ENCODE measurements at places on chromosomes 11 and 22.

- no peak for DNase-seq
Observed at GRCh38 chr11:43269254-43269918, 42.4 kb upstream of the API5 start.

- no peak for DNase-seq
Observed at GRCh38 chr11:1807264-1807995, 27.4 kb upstream of the SYT8 start.

DNA sequence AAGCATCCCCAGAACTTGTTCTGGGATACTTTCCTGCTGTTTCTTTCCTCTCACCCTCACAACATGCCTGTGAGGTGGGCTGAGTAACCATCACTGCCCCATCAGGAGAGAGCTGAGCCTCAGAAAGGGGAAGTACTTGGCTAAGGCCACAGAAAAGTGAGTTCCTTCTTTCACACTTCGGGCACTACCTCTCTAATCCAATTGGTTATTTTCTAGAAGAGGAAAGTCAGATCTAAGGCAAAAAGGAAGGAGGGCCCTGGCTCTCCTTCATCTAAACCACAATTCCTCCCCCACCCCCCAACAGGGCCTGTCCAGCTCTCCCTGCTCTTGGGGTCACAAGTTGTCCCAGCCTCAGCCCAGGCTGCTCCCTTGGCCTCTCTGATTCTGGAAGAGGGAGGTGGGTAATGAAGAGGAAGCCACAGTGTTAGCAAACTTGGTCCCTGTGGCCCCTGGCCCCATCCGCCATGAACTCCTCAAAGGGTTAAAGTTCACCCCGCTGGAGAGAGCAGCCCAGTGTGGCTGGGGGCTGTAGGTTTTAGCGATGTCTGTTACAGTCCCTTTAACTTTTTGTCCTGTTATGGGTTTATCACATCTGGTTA lies 34.0 kb downstream of the SLC22A12 start:
- DNase-seq, result no peak

- no peak for DNase-seq
Observed at GRCh38 chr22:41315586-41315985, 14.3 kb downstream of the ZC3H7B start.

DNA sequence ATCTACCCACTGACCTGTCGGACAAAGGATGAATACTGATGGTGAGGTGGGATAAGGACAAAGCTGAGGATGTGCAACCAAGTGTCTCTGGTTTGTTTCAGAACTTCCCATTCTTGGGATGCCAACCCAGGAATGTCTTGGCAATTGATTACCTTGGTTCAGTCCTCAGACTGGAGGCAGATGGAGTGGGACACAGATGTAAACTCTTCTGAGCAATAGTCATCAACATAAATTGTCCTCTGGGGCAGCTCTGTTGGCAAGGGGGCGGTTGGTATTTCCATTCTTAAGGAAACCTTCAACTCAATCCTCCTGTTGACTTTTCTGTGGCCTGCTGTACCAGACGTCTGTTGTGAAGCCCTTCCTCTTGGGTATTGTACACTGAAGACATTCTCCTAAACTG lies 6.8 kb downstream of the ABTB2 start:
- DNase-seq, result no peak

DNA sequence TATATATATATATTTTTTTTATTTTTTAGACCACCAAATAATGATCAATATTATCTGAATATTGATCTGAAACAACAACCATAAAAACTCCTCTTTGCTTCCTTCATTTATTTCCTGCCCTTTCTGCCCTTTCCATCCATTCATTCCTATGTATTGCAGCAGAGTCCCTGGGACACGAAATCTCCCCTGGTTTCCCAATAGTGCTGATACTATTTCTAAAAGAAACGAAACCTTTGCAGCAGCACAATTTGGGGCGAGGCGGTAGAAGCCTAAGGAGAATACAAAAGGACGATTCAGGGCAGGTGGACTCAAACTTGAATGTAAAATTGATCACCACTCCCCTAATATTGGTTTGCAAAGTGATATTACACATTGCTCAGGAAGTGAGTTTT lies 16.9 kb upstream of the AMOTL1 start:
- DNase-seq, result no peak

GRCh38 chr11:83350187-83350586 lies 64.0 kb upstream of the CCDC90B start:
- no peak for DNase-seq

GRCh38 chr11:2911785-2912391 lies 17.3 kb downstream of the PHLDA2 start:
- DNase-seq, result no peak

- DNase-seq, result no peak
Observed at GRCh38 chr11:42576318-42576717, 735.5 kb upstream of the API5 start.

GRCh38 chr22:18058371-18059093 lies 19.3 kb upstream of the PEX26 start:
- DNase-seq, result no peak

DNA sequence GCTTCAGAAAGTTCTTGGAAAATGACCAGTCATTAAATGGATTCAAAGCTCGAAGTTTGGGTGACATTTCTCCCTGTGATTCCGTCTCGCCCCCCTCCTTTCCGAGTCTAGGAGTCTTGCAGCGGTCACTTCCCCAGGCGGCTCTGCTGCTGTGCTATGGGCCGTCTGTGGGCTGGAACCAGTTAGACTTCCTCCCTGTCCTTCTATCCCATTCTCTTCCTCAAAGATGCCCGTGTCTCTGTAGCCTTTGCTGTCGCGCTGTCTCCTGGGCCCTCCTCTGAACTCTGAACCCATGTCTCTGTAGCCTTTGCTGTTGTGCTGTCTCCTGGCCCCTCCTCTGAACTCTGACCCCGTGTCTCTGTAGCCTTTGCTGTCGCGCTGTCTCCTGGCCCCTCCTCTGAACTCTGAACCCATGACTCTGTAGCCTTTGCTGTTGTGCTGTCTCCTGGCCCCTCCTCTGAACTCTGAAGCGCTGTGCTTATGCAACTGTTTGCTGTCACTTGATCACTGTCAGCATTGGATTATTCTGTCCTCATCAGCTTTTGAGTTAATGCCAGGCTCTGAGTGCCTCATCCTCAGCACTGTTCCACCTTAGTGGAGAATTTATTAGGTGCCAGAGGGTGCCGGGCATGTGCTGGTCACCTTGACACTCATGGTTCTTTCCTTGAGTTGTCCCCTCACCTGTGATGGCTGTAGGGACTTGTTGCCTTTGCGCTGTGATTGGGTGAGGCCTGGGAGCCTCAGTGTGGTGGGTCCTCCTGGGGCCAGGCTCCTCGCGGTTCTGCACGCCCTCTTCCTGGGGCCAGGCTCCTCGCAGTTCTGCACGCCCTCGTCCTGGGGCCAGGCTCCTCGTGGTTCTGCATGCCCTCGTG lies 173.3 kb downstream of the TBC1D22A start:
- no peak for DNase-seq

- DNase-seq, result no peak
Observed at GRCh38 chr11:1928891-1929541, 9.5 kb downstream of the TNNT3 start.

Data from epithelial cell of proximal tubule (primary cell).